Stimulated activated CD8-positive, alpha-beta memory T cell treated with anti-CD3 and anti-CD28 coated beads, Interleukin-4, amount 100 ng/mL, for 4 hours (primary cell): ENCODE measurements at places on chromosomes 7 and 10.

- DNase-seq: no peak
Observed at GRCh38 chr7:128030654-128031611, at the start of gene LRRC4. TSS of gene LRRC4 (minus strand) at chr7:128031437. CDS start at chr7:128030640, 797 bp downstream.

DNA sequence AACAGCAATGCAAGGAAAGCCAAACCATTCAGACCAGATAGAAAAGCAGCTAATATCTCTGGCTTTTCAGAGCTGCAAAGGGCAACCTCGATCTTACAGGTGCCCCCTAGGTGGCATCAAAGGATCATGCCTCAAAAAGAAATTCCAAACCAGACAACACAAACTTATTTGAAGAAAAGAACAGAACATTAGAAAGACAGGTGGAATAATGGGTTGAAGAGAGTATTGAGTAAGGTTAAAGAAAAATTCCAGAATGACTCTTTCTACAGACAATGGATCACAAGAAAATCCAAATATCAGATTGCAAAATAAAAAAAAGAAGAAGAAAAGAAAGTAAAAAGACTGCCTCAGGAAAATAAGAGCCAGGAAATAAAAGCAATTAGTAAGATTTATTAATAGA is 213.7 kb downstream of the ELMO1 start:
- DNase-seq: no peak

GRCh38 chr7:91293136-91293535 is 28.9 kb downstream of the FZD1 start:
- no peak for DNase-seq

- no peak for DNase-seq
Observed at GRCh38 chr7:142711746-142712616, 37.3 kb upstream of the PRSS1 start.

DNA sequence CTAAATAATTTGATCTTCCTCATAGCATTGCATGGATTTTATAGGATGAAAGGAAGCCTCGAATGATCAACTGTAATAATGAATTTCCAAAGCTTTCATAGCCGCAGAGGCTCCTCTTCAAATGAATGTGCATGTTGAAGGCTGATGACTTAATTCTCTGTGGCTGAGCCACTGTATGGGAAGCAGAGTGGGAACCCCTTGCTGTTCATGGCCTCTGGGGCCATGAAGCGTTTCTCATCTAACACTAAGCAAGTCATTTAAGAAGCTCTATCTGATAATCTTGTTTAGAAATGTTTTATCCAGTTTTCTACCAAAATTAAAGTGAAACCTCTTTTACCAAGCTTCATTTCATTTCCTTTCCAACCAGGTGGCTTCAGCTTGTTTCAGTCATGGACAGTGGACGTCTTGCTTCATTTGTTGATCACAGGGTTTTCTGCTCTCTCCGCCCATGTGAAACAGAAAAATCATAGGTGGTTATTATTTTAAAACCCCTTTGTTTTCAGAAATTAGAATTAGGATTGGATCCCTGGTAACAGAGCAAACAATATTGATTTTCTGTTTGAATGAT is 10.3 kb upstream of the ADARB2 start:
- DNase-seq: no peak

GRCh38 chr10:51086710-51087109 is 12.4 kb downstream of the PRKG1 start:
- DNase-seq: no peak

DNA sequence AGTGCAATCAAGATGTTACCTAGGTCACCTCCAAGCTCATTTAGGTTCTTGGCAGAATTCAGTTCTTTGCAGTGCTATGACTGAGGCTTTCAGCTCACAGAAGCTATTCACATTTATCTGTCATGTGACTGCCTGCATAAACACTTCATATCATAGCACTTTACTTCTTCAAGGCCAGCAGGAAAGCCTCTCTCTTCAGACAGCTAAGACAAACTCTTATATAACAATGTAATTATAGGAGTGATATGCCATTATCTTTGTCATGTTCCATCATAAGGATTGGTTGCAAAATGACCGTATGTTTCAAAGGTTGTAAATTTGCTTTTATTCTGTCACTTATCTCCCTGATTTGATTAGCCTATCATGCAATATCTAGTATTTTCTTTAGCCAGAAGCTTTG is 78.8 kb upstream of the TMEM196 start:
- no peak for DNase-seq

DNA sequence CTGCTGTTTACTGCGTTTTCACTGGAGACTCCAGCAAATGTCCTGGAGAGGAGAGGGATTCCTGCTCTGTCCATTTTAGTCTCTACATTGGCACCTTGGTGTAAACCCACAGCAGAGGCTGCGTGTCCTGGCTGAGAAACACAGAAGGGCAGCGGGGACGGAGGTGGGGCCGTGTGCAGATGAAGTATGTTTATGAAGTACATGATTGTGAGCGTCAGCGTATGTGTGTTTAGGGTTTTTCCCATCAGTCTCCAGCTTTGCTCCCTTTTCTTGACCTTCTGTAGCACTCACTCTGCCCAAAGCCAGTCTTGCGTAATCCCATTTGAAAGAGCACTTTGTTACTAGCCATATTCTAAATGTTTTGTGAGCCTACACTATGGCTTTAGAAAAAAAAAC is 750.7 kb upstream of the SORCS1 start:
- DNase-seq: no peak

DNA sequence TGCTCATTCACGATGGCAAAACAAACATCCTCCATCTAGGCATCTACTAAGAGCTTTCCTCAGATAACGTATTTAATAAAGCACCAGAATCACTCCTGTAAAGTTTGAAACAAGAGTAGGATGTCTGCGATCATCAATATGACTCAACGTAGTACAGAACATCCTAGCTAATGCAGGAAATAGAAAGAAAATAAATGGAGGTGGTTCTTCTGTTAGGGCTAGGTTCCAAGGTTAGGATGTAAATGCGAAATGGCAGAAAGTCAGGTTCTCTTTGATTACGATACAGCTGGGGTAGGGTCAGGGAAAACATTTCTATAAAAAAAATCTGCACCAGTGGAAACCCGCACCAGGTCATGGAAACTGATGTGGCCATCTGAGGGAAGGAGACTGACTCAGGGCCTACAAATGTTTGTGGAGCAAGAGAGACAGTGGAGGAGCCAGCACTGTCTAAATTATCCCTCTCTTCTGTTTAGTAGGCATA is 29.1 kb downstream of the CCDC6 start:
- no peak for DNase-seq

DNA sequence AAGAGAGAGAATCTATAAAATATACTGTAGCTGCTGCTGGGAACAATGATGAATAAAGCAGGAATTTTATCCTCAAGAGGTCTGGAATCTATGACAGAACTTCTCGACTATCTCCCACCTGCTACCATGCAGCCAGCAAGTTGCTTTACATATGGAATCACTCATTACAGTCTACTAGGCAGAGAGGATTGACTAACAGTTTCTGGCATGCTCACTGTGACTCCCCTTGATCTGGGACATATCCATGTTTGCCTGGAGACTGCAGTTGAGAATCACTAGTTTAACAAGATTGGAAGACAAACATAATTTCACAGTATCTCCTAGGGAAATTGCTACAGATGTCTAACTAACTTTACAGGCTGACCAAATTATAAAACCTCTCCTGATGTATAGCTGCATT is 13.3 kb downstream of the GPR37 start:
- no peak for DNase-seq

GRCh38 chr7:36400606-36401005 is 10.9 kb downstream of the ANLN start:
- no peak for DNase-seq

DNA sequence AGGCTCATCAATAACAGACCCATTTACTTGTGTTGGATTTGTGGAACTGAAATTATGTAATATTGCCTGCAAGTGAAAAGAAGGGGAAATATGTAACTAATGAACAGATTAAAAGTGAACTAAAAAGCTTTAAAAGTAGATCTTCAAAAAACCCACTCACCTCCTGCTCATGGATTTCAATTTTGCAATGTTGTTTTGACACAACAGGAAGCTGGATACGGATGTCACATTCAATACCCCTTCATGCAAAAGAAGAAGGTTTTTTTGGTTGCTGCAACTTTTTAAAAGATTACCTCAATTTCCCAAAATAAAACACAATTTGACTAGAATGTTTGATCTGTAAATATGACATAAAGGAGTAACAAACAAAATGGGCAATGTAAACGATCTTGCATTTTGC is 3.3 kb downstream of the MKI67 start:
- no peak for DNase-seq

GRCh38 chr10:52755297-52756062 is 17.1 kb downstream of the MBL2 start:
- DNase-seq: no peak

GRCh38 chr10:74888962-74889661 is 62.7 kb downstream of the KAT6B start:
- no peak for DNase-seq

DNA sequence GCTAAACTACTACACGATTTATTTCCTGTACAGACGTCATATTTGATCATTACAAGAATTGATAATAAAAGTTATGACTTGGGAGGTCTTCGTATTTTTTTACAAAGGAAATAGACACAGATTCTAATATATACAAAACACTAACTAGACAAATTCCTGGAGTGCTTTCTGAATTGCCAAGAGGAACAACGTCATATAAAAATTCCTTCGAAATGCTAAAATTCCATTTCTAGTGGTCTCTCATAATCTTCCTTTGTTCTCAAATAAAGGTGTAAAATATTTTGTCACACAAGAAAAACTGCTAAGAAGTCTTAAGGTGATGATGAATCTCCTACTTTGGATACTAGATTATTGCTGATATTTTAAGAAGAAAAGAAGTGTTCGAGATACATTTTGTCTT is 85.4 kb downstream of the CDK6 start:
- no peak for DNase-seq

- no peak for DNase-seq
Observed at GRCh38 chr7:30162622-30163124, 27.9 kb downstream of the MTURN start.

- no peak for DNase-seq
Observed at GRCh38 chr7:38905056-38905759, 3.8 kb downstream of the VPS41 start.

- DNase-seq: no peak
Observed at GRCh38 chr7:70047384-70047783, 449.1 kb downstream of the AUTS2 start.

DNA sequence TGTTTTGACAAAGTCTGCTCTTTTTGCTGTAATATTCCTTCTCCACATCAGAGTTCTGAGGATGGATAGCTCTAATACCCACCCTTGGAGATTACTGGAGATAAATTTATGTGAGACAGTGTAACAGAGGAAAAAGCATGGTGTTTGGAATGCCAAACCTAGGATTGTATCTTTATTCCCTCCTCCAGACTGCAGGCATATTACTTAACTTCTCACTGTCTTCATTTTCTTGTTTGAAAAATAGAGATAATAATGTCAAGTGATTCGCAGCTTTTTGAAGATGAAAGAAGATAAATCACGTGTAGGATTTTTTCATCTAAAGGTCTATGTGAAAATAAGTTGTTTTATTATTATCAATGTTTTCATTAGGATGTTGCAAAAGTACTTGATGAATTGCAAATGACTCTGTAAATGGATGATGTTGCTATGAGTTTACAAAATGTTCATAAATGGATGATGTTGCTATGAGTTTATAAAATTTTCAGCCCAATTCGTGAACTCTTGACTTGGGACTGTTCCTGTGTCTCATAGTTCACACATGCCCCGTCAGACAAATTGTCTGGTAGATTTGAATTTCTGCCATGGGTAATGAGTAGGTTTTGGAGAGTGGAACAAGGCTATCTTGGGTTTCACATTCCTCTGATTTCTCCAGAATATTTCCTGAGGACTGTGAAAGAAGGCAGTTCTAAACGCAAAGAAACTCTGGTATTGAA is 113.1 kb upstream of the IGFBP3 start:
- DNase-seq: no peak

GRCh38 chr10:101139421-101139911 is 8.4 kb downstream of the TLX1 start:
- no peak for DNase-seq

- no peak for DNase-seq
Observed at GRCh38 chr7:130141161-130141883, 63.9 kb downstream of the TMEM209 start.

- DNase-seq: no peak
Observed at GRCh38 chr10:118234683-118235082, 107.4 kb downstream of the FAM204A start.

DNA sequence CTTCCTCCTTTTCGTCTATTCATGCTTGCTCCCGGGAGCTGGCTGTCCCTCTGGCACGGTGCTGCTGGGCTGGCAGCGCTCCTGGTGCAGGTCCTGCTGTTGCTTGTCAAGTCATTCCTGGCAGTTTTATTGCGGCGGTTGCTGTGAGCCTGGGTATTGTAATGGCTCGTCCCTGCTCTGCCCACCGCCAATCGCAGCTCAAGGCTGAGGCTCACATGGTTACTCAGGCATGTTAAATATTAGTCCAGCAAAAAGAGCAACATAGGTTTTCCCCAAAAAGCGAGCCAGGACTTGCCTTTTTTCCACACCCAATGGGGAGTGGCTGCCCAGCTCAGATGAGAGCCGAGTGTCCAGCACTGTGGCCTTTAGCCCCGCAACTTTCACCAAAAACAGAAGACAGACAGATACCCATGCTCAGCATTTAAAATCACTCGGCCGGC is 492.9 kb upstream of the FOXK1 start:
- DNase-seq: no peak

GRCh38 chr7:119256446-119257131 is 1016.4 kb upstream of the KCND2 start:
- DNase-seq: no peak

GRCh38 chr7:2488681-2489080 is 12.5 kb upstream of the GRIFIN start:
- DNase-seq: no peak

DNA sequence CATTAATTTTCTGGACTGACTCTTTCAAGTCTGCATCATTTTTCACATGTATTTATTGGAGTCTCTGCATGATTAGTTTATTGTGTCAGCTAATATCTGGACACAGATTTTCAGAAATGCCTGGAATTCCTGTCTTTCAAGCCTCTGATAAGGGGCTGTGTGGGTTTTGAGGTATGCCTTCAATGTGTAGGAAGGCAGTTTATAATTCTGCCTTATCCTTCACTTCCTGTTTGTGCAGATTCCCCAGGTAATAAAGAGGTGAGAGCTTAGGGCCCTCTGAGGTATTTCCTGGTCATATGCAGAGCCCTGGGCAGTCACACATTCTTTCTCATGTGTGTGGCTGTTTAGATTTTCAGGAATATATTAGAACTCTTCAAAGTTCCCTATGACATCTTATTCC is 79.4 kb upstream of the PRKCQ start:
- DNase-seq: no peak

- no peak for DNase-seq
Observed at GRCh38 chr7:87735360-87735759, 107.2 kb downstream of the RUNDC3B start.

DNA sequence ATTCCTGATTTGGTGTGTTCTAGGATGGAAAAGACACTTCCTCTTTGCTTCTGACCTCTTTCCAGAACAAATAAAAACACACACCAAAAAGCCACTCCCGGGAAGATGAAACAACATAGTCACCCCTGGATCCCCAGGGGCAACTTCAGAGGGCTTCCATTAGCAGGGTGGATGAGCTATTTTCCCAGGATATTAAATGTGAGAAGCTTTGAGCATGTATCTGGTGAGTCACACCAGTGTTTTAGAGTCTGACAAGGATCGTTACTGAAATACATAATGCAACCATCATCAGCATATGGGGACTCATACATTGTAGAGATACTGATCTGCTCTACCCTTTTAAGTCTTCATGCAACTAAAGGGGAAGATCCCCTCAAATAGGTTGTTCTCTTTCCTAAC is 115.5 kb upstream of the ZNF438 start:
- DNase-seq: no peak
